ENCODE measurements at places on chromosomes 11 and 22.

DNA sequence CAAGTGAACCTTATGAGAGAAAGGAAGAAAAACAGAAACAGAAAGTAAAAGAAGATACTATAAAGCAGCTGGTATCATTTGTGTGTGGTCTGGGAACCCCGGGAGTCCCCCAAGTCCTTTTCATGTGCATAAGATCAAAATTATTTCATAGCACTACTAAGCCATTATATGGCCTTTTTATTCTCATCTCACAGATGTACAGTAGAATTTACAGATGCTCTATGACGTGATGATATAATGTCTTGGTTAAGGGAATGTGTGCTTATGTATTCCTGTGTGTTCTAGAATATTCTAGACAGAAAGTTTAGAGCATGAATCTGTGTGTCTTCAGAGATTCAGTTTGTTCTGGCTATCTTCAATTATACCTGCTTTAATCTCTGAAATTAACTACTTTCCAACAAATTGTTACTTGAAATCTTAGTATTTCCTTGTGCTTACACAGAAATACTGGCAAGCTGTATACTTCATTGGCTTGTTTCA lies 8.6 kb upstream of the TPP1 start:
- peak; percentile 21 for DNase-seq

- no peak for DNase-seq
Measured at GRCh38 chr11:128331317-128331716, 256.0 kb downstream of the ETS1 start.

GRCh38 chr22:40819599-40820140 lies 524 bp upstream of the SLC25A17 start:
- DNase-seq: no peak

- no peak for DNase-seq
Measured at GRCh38 chr22:37324340-37325038, 42.2 kb downstream of the CYTH4 start.

DNA sequence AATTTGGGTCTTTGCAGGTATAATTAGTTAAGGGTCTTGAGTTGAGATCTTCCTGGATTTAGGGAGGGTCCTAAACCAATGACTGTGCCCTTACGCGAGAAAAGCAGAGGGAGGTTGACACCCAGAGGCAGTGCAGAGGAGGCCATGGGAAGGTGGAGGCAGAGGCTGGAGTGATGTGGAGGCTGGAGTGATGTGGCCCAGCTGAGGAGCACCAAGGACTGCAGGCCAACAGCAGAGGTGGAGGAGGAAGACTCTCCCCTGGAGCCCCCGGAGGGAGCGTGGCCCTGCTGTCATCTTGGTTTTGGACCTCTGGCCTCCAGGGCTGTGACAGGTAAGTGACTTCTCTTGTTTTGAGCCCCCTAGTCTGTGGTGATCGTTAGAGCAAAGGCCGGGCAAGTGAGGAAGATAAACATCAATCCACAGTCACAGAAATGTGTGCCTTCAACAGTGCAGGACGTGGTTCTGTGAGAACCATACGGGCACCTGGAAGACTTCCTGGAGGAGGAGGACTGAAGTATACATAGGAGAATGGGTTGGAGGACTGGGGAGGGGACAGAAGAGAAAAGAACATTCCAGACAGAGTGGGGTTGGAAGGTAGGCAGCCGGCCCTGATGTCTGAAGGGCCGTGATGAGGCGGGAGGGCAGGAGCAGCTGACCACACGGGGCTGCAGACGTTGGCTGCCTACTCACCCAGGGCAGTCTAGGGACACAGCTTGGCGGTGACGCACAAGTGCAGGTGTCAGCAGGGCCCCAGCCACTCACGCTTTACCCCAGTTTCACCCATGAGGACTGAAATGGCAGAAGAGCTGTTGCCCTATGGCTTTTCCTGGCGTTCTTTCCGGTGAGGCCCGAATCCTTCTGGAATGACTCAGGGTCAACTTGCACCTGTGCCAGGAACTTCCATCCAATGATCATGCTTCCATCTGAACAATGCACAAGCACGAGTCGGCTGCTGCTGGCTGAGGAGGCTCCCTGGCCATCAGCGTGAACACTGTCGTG lies 270.2 kb downstream of the CTTN start:
- DNase-seq: no peak

DNA sequence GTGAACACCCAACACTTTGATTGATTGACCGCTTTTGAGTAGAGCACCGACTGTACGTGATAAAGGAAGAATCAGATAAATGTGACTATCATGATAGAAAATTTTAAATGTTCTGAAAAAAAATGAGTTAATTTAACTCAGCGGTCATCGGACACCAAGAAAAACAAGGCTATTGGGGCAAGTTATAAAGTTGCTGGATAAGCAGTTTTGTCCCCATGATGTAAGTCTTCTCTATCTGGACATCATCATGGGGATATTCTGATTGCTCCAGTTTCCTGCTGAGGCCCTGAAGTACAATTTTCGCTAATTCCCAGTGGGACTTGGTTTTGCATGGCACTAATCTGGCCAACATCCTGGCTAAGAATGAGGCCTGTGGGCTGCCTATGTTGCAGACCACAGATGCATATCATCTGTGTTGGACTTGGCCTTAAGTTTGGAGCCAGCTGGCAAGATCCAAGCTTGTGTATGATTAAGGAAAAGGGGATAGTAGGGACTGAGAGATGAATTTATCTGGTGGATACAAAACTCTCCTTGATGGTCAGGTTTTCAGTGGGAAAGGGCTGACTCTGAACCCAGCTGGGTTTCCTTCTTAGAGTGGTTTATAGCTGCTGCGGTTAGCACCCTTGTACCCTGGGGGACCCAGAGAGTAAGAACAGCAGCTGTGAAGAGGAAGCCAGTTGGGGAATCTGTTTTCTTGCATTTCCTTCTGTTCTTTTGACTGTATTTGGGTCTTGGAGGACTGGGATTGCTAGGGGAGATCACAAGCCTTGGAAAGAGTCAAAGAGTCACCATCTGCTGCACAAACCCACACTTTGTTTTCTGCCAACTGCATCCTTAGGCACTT lies 118.3 kb downstream of the SEZ6L start:
- no peak for DNase-seq

GRCh38 chr11:116500947-116501602 lies 271.7 kb downstream of the BUD13 start:
- no peak for DNase-seq
